Substantia nigra (tissue), 51 donors: ENCODE measurements at places on chromosomes 16 and 17.

DNA sequence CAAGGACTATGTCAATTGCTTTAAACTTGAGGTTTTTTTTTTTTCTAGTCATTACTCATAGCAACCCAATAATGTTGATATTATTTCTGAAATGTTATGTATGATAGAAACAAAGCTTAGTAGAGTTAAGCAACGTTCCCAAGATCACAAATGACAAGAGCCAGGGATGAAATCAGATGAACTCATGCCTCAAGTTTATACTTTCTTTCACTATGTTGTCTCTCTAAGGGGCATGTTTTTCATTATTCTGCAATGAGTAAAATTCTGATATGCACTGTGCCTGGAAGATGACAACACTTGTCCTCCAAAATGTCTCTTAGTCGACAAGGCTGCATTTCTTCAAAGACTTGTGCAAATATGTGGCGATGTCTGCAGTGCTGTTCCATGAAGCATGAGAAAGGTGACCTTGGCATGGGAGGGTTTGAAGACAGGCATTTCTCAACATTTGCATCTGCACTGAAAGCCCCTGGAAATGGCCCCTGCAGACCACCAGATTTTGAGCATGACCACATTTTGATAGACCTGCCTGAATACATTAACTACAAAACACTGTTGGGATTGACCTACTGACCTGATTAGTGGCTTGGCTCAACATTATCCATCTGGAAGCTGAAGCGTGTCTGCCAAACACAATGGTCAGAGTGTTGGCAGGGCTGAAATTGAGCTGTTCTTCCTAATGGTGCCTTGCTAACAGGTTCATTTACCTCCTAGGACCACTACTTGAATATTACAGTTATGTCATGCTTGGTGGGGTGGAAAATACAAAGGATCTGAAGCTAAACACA, 1027.5 kb downstream of the CDH11 start:
- DNase-seq, result no peak

DNA sequence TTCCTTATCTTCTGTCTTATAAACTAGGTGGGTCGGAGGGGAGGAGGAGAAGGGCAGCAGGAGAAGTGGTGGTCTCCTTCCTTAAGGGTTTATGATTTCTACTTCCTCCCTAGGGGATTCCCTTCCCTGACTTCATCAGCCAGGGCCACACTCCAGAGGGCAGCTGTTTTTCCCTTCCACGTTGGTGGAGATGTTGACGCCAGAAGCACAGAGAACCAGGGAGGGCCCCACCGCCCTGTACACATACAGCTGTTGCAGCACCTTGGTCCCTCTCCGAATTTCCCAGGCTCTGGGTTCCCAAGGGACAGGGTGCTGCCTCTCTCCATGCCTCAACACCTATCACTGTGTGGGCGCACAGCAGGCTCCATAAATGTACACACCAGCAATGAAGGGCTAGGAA, 5.6 kb upstream of the SLC6A4 start:
- DNase-seq, result no peak

- no peak for DNase-seq
Measured at GRCh38 chr16:55754056-55754455, 78.8 kb downstream of the CES1 start.

- no peak for DNase-seq
Measured at GRCh38 chr16:25124503-25124902, 13.0 kb downstream of the LCMT1 start.

GRCh38 chr17:19329136-19329535, 33.4 kb downstream of the B9D1 start:
- no peak for DNase-seq
